ENCODE measurements at places on chromosomes 7 and 10.

DNA sequence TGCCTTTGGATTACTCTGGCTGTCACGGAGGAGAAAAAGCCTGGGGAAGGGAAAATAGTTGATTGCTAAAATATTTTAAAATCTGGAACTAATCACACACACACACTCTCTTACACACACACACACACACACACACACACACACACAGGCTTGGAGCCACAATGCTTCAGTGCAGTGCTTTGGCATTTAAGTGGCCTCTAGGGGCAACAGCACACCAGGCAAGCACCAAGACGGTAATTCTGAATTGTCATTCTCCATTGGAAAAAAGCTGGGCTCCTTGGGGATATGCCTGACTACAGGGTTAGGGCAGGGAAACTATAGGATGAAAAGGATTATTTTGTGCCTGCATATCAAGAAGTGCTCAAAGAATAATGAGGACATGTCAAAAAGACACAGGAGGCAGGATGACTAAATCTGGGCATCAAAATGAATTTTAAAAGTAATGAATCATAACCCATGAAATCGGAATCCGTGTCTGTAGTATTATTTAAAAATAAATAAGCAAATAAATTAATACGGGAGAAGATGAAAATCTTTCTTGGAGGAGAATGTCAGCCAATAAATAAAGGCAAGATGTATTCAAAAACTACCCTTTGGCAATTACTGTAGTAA, 30.4 kb upstream of the DDC start:
- DNase-seq = no peak

GRCh38 chr7:105497016-105497415, 25.1 kb downstream of the PUS7 start:
- DNase-seq = no peak

DNA sequence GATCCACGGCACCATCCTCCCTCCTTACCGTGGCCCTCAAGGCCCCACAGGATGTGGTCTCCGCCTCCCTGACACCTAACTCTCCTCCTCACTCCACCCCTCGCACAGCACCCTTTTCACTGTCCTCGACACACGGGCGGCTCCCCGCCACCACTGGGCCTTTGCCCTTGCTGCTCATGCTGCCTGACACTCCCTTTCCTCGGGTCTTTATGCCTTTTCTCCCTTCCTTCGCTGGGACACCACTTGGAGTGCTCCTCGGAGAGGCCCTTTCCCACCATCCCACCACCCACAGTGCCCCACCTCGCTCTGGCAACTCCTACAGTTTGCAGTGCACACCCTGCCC, 7.9 kb upstream of the INMT start:
- DNase-seq = no peak

DNA sequence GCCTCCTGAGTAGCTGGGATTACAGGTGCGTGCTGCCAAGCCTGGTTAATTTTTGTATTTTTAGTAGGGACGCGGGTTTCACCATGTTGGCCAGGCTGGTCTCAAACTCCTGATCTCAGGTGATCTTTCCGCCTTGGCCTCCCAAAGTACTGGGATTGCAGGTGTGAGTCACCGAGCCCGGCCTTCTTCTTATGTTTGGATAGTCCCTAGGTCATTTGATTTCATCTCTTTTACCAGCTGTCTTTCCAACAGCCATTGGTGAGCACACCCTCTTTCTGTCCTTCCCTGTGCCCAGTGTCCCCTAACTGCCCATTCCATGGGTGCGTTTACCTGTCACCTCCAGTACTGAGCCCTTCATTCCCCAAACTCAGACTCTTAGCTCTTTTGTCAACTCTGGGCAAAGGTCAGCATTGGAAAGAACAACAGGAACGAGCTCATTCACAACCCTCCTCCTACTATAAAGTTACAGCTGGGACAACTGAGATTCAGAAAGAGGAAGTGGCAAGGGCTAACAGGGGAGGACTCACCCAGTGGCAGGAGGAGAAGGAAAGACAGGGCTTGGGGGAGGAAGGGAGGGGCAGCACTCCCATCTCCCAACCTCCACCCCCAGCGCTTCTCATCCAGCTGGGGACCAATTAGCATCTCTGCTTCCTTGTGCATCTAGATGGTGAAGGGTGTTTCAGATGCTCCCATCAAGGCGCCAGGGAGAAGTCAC, 5.6 kb downstream of the SSC4D start:
- DNase-seq = no peak

DNA sequence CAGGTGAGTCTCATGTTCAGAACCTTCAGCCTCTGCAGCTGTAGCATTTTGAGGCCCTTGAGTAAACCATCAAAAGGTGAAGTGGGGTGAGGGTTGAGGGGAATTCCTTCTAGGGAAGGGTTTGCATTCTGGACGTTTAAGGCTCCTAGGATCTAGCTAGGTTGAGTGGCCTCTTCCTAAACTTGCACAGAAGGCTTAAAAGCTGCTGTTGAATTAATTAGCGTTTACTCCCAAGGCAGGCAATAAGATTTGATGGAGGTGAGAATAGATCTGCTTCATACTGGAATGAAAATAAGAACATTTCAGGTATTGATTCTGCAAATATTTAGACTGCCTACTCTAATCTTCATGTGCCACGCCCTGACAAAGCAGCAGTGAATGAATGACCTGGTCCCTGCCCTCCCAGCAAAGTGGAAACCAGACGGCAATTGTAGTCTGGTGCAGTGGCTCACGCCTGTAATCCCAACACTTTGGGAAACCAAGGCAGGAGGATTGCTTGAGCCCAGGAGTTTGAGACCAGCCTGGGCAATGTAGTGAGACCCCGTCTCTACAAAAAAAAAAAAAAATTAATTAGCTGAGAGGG, 11.4 kb upstream of the KPNA7 start:
- DNase-seq = no peak
